ENCODE measurements at places on chromosomes 12 and 14.

- peak; percentile 95 for DNase-seq
Measured at GRCh38 chr12:13135371-13136178, 32.1 kb upstream of the GSG1 start.

- no peak for DNase-seq
Measured at GRCh38 chr12:76265424-76266180, 82.6 kb downstream of the BBS10 start.

DNA sequence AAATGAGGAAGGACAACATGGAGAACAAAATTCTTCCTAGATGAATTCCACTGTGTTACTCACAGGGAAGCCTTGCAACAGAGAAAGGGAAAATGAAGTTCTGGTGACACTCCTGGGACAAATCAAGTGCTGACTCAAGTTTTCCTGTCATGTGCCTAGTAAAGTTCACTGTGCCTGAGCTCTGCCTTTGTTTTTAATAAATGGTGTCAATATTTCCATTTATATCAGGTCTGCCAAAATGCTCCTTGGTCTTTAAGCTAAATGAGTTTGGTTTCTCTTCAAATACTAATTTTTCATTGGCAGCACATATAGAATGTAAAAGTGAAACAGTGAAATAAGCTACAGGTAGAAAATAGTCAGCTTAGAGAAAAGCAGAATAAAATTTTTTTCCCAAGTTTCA is 33.0 kb downstream of the HIGD1C start:
- DNase-seq: peak; percentile 78

- no peak for DNase-seq
Measured at GRCh38 chr14:31068235-31068634, 42.1 kb upstream of the STRN3 start.

GRCh38 chr12:6546016-6546415 is 9.8 kb downstream of the IFFO1 start:
- DNase-seq: no peak

GRCh38 chr12:99711246-99711645 is 63.7 kb downstream of the GARIN6 start:
- no peak for DNase-seq

DNA sequence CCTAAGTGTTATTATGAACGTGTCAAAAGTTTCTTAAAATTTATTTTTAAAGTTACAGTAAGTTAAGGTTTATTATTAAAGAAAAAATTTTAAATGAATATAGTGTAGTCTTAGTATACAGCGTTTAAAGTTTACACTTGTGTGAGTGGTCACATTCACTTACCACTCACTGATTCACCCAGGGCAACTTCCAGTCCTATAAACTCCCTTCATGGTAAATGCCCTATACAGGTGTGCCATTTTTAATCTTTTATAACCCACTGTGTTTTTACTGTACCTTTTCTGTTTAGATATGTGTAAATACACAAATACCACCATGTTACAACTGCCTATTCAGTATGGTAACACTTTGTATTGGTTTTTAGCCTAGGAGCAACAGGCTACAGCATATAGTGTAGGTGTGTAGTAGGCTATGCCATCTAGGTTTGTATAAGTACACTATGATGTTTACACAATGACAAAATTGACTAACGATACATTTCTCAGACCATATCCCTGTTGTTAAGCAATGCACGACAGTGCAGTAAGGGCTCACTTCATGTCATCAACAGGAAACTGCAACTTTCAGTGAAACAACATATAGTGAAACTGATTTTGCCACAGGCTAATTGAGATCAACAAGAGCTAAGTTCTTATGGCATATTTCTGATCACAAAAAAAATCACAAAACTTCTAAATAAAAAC is 112.0 kb upstream of the TMCC3 start:
- no peak for DNase-seq

DNA sequence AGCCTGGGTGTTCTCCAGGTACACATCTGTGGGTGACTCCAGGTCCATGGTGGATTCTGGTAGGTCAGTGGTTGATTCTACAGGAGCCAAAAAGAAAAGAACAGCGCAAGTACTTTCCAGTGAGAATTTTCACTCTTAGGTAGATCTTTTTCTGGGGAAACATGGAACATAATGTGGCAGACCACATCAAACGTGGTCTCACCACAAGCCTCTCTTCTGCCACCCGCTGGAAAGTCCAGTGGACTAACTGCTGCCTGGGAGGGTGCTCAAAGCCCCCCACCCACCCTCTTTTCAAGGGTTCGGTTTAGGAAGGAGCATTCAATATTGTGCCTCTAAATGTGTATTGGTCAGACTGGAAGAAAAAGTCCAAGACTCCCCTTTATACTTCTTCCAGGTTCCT is 36.1 kb upstream of the PRB2 start:
- no peak for DNase-seq

DNA sequence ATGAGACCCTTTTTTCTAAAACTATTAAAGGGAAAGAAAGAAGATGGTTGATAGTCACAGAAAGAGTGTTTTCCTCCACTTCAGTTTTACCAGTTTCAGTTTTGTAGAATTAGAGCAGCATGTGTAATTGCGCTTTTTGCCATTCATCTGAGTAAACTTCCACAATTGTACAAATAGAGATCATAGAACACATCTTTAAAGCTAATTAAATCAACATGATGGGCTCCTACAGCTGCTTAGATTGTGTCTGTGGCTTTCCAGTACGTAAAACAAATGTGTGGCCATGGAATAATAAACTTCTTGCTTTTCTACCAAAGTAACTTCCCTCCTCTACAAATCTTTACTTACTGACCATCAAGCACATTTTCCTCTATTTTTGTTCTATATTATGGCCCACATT is 84.2 kb upstream of the LRIG3 start:
- no peak for DNase-seq

DNA sequence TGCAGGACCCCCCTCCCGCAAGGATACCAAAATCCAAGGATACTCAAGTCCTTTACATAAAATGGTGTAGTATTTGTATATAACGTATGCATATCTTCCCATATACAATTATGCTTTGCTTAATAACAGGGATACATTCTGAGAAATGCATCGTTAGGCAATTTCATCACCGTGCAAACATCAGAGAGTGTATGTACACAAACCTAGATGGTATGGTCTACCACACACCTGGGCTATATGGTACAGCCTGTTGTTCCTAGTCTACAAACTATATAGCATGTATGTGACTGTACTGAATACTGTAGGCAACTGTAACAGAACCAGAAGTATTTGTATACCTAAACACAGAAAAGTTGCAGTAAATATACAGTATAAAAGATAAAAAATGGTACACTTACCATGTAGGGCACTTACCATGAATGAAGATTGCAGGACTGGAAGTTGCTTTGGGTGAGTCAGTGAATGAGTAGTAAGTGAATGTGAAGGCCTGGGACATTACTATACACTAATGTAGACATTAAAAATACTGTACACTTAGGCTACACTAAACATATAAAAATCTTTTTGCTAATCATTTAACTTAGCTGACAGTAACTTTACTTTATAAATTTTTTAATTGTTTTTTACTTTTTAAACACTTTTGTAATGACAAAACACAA is 141.1 kb downstream of the SLC41A2 start:
- no peak for DNase-seq

Data from lower leg skin (tissue), 4 donors.